Osteoblast (primary cell): ENCODE measurements at places on chromosomes 5 and 9. TPM values are rescaled to one million over a fixed set of nuclear protein-coding genes. Genes with fewer than 3 reads are reported as not detected.

DNA sequence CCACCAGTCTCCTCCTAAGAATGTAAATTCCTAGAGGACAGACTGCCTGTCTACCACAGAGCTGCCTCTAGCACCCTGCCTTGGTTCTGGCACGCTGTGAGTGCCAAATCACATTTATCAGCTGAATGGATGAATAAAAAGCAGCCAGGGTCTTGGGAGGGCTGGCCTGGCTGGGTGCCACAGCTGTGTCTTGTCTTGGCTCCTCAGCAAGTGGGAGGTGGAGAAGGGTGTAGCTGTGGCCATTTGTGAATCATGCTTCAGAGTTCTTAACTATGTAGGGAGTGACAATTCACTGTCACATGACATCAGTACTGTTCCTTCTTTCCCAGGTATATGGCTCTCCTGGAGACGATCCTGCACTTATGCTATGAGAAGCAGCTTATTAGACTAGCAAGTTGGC lies 70.6 kb downstream of the DCP2 start:
- DNase-seq = peak; percentile 67

GRCh38 chr9:93588641-93589609 lies 12.5 kb downstream of the PHF2 start:
- DNase-seq = no peak

DNA sequence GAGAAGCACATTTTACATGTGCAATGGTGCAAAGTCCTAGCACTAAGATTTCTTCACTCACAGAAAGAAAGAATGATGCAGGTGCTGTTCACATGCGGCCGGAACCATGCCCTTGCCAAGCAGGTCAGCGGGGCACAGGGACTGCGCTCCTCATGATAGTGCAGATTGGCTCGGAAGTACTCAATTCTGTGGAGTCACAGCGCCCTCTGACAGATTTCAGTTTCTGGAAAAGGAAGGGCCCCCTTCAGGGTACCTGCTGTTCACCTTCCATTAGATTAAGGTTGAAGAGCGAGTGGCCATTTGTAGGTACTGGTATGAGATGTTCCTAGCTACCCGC lies 75.7 kb downstream of the TMC1 start:
- no peak for DNase-seq

- no peak for DNase-seq
These were observed 1333.7 kb upstream of the WWC1 start for GRCh38 chr5:166957782-166958181.

- no peak for DNase-seq
These were observed 31.4 kb upstream of the S1PR3 start for GRCh38 chr9:88959727-88960469.

DNA sequence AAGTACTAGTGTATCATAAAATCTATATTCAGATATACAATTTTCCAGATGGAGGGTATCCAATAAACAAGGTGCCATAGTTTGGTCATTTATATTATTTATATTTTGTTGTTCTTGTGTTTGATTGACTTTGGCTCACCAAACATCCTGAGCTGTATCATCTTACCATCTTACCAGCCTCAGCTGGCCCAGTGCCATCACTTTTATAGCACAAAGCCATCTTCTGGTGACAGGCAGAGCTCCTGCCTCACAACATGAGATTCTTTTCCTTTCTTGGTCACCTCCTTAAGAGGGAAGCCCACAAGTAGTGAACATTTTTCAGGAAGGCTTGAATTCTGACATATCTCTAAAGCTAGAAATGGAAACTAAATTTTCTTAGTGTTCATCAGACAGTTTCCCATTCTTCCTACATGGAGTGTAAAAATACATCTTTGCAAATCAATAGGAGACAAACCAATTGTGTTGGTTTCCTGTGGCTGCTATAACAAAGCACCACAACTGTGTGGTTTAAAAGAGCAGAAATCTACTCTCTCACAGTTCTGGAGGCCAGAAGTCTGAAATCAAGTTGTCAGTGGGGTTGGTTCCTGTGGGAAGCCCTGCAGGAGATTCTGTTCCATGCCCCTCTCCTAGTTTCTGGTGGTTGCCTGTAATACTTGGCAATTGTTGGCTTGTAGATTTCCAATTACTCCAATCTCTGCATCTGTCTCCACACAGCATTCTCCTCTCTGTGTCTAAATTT lies 341.8 kb downstream of the MAN2A1 start:
- DNase-seq = no peak

- no peak for DNase-seq
These were observed 452.7 kb upstream of the CDH9 start for GRCh38 chr5:27491047-27491446.

DNA sequence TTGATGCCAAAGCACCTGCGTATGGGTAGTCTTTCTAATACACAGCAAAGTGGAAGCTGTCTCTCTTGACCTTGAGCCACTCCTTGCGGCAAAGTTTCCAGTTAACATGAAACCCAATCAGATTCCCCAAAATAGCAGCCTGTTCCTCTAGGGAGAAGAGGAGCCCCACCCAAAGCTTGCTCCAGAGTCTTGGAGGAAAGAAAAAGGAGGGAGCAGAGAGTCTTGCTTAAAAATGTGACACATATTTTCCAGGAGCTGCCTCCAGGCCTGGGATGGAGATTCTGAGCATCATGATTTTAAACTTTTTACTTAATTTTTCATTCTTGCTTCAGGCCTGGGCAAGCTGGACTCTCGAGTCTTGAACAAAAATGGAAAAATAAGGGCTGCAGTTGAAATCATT lies 223.5 kb upstream of the TNC start:
- DNase-seq = peak; percentile 58

DNA sequence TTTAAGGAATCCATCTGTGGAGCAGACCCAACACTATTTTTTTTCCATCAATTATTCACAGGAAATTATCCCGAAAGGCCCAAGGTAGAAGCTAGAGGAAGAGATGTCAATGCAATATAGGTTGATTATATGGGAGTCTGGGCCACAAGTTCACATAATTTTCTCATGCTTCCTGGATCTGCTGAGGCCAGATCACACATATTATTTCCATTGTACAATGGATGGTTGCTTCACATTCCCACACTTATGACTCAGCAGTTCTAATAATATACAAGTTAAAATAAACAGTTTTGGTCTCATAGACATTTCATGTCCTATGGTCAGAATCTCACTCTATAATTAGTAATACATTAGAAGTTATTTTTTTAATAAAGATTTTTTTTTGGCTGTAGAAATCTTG lies 66.0 kb upstream of the PTPRD start:
- DNase-seq = peak; percentile 6

DNA sequence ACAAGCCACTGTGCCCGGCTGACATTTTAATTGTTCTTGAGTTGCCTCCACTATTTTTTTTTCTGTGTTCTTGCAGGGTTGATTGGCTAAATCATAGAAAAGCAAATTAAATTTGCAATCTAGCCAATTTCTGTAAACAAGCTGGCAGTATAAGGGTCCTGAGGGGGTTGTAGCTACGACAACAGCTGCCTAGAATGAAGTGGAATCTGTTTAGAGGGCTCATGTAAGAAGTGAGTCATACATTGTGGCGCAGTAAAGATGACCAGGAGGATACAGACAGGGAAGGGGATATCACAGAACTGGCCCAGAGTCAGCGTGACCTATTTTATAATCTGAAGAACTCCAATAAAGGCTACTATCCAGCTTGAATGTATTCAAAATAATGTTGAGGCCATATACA lies 82.2 kb upstream of the TLE1 start:
- DNase-seq = peak; percentile 34

GRCh38 chr5:68533571-68534084 lies 318.1 kb downstream of the PIK3R1 start:
- DNase-seq = no peak

DNA sequence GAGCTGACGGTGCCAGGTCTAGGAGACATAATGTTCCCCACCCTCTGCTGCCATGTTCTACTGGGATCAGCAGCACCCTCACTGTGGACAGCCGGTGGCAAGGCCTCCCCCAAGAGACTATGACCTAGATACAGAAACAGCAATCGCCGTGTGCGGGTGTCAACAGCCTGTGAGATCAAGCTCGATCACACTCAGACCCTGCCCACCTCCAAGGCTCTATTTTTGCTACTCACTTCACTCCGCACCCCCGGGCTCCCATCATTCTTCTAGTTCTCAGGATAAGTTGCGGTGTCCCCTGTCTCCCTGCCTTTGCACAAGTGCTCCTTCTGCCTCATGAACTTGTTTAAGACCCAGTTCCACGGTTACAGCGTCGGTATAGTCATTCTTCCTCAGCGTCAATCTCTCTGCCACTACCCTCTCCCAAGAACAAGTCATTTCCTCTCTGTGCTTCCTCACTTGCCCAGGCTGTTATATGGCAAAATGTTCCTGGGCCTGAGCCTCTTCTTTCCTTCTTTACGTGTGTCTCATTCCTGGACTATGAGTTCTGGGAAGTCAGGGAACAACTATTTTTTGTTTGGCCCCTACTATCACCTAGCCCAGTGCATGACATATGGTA lies 5.4 kb upstream of the DOCK8 start:
- DNase-seq = peak; percentile 78

DNA sequence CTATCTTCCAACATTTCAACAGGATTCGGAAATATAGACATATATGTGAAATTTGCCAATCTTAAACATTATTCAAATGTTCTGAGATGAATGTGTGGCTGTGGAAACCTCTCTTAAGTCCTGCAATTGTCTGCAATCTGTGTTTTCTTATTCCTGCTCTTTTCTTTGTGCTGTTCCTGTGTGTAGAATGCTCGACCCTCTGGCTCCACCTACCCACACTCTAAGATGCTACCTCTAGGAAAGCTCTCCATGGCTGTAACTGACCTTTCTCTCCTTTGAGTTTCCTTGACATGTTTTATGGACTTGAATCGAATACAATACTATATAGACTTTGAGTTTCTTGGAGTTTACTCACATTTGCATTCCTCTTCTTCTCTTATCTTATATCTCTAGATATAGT lies 120.6 kb upstream of the ASTN2 start:
- DNase-seq = no peak

DNA sequence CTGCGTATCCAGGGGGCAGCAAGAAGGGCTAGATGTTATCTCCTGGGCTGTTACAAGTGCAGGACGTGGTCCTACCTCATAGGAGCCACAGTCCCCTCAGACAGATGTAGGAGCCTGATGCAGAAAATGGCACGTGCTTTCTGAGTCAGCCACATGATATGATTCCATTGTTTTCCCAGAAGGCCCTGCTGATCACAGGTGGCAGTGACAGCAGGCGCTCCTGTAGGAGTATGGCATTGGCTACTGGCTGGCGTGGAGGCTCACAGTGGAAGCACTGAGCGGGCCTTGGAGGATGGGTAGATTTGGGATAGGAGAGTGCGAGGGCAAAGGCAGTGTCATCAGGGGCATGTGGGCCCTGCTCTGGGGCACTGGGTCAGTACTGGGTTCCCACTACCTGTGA lies 21.9 kb downstream of the USP20 start:
- no peak for DNase-seq

- no peak for DNase-seq
These were observed 102.9 kb upstream of the APC start for GRCh38 chr5:112634796-112635195.

DNA sequence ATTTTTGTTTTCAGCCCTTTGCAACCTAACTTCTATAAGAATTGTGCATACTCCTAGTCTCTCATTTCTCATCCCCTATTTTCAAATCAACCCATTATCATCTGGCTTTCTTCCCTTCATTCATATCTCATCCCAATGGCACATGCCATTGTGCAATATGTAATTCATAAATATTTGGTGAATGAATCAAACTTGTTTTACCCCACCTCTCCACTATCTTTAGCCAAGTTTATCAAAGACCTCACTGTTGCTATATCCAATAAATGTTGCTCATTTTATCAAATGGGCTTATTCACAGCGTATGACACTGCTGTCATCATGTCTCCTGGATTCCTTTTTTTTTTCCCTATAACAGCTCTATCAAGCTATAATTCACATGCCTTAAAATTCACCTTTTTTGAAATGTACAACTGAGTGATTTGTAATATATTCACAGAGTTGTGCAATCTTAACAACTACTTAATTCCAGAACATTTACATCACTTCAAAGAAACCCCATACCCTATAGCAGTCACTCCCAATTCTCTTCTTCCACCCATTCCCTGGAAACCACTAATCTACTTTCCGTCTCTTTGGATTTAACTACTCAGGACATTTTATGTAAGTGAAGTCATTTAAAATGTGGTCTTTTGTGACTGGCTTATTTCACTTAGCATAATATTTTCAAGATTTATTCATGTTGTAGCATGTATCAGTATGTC lies 214.4 kb upstream of the PAPPA start:
- DNase-seq = no peak

DNA sequence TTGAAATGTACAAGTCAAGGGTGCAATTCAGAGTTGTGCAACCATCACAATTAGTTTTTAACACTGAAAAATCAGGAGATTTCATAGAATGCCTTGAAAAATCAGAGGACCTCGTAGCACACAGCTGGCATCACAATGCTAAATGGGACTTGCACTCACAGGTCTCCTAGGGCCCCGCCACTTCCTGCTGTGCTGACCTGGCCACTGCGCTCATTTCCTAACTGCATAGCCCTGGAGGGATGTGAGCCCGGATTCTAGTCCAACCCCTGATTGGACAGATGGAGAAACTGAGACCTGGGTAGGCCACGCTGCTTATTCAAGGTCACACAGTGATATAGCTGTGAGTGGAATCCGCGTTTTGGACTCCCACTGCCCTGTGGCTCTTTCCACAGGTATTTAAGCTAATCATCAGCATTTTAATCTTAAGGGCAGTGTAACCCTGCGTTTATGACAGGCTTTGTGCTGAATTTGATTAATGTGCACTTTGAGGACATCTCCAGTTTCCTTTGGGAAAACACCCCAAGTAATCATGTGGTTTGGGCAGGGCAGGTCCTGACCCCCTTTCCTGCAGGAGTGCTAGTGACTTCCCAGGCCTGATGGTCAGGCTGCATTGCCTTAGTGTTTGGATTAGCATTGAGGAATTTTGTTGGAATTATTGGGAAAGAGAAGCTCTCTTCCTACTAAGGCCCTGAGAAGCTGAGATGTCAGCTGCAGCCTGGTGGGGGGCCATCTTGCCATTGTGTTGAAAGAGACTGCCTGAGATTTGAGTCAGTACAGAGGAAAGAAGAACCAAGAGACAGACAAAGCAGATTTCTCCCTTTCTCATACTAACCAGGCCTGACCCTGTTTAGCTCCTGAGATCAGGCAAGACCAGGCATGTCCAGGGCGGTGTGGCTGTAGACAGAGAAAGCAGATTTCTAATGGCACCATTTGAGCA lies 36.2 kb downstream of the STC2 start:
- peak; percentile 78 for DNase-seq

DNA sequence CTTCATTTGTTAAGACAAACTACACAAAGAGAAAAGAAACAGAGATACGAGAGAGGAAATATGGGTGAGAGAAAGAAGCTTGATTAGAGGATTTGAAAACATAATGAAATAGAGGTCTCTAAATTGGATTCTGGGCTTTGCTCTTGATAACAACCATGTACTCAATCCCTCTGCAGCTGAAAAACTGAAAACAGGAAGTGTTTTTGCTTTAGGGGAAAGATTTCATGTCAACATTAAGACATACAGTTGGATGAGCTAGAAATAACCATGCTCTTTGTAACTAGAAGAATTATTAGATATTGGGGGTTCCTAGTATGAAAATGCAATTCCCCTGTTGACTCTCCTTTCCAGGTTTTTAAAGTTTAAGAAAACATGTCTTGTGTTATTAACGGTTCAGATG lies 21.9 kb downstream of the CRHBP start:
- DNase-seq = no peak

GRCh38 chr5:90519081-90519480 lies 10.3 kb downstream of the LYSMD3 start:
- no peak for DNase-seq

GRCh38 chr5:146515473-146516150 lies 378 bp downstream of the GPR151 start:
- no peak for DNase-seq

FOXD4L6 gene
- under 0.01 TPM in 1 of 2 replicates, not detected in the other for total RNA-seq

PNPLA7 gene
- 1.8 and 2.7 TPM in 2 replicates for total RNA-seq

ORM2 gene
- total RNA-seq = not detected in 2 replicates

TXNDC8 gene
- total RNA-seq = not detected in 2 replicates

HAVCR1 gene
- 0.36 TPM in 1 of 2 replicates, not detected in the other for total RNA-seq

GAS1 gene
- 107 and 121 TPM in 2 replicates for total RNA-seq
